ENCODE measurements at places on chromosomes 5 and 9. TPM values are rescaled to one million over a fixed set of nuclear protein-coding genes. Genes with fewer than 3 reads are reported as not detected.

Gene ABCA1
- 62.8 TPM for total RNA-seq

Gene CMYA5
- total RNA-seq, result 2.0 TPM

Gene PCDHA10
- total RNA-seq, result 0.11 TPM

Gene SLC6A18
- not detected for total RNA-seq

Gene PRSS3
- total RNA-seq, result 0.79 TPM

Gene AMBP
- not detected for total RNA-seq

Data from placental epithelial cell (primary cell).